Activated T-helper 1 cell treated with anti-CD3 and anti-CD28 coated beads, Interleukin-12 subunit alpha, Interleukin-12 subunit beta, Interleukin-2, Interleukin-4 antibody, amounts not matched to agents 30 ng/mL and 10 ng/mL and 1 ng/mL, durations not matched to agents 14 hours and 24 hours and 36 hours (primary cell): ENCODE measurements at places on chromosomes 2 and 18. TPM values are rescaled to one million over a fixed set of nuclear protein-coding genes. Genes with fewer than 3 reads are reported as not detected.

- no peak overlapping the region for H3K27ac ChIP-seq
- DNase-seq: no peak
- no peak overlapping the region for H3K4me3 ChIP-seq
- no peaks in the 10 kb centered on the region for H3K27me3 ChIP-seq
- H3K4me1 ChIP-seq: no peaks in the 10 kb centered on the region
These were observed 52.1 kb upstream of the DTNA start for GRCh38 chr18:34657860-34658500.

GRCh38 chr2:176561706-176562105 lies 292.5 kb downstream of the MTX2 start:
- peaks cover 10% of the 10 kb centered on the region for H3K27me3 ChIP-seq
- H3K4me3 ChIP-seq: no peak overlapping the region
- H3K4me1 ChIP-seq: no peaks in the 10 kb centered on the region
- DNase-seq: no peak

The MC2R gene
- not detected in 2 replicates for total RNA-seq

The ASPRV1 gene
- 0.44 and 0.91 TPM in 2 replicates for total RNA-seq

DNA sequence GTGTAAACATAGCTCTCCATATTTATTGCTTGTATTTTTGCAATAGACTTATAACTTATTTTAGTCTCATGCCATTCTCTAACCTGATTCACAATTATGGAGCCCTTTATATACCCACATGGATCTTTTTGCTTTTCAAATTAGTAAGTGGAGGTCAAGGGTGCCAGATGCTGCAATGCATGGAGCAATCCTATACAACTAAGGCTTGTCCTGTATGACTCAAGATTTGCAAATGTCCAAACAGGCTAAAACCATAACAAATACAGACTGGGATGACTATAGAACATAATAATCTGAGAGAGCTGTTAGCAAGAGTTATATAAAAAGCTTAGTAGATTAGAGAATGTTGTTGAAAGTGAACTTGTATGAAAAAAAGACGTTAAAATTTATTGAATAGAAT lies 690.4 kb upstream of the NRXN1 start:
- H3K27me3 ChIP-seq: no peaks in the 10 kb centered on the region
- no peak overlapping the region for H3K27ac ChIP-seq
- no peak for DNase-seq
- H3K4me1 ChIP-seq: no peaks in the 10 kb centered on the region
- no peak overlapping the region for H3K4me3 ChIP-seq

DNA sequence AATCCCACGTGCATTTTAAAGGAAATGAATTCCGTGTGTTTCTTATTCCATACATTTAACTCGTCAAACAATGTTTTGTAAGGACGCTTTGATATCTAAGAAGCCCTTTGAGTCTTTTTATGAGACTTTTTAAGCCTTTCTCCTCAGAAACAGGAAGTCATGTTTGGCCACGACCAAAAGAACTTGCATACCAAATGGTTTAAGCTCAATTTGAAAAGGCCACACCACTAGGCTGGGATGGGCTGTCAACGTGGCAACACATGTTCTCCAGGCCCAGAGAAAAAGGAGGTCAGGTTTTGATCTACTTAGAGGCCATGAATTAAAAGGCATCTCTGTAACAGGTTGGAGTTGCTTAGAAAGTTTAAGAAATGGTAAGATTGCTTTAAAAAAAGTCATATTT lies 441.8 kb downstream of the CMPK2 start:
- H3K36me3 ChIP-seq: no peaks in the 10 kb centered on the region
- no peak overlapping the region for H3K4me3 ChIP-seq
- H3K27me3 ChIP-seq: no peaks in the 10 kb centered on the region
- DNase-seq: no peak
- no peaks in the 10 kb centered on the region for H3K4me1 ChIP-seq

GRCh38 chr18:22176420-22177326 lies 7.3 kb downstream of the GATA6 start:
- H3K27me3 ChIP-seq: peaks cover 55% of the 10 kb centered on the region
- H3K4me1 ChIP-seq: no peaks in the 10 kb centered on the region
- H3K36me3 ChIP-seq: no peaks in the 10 kb centered on the region
- no peak for DNase-seq
- H3K27ac ChIP-seq: no peak overlapping the region

- H3K27me3 ChIP-seq: no peaks in the 10 kb centered on the region
- DNase-seq: no peak
- H3K4me1 ChIP-seq: no peaks in the 10 kb centered on the region
- H3K36me3 ChIP-seq: no peaks in the 10 kb centered on the region
- H3K4me3 ChIP-seq: no peak overlapping the region
- no peak overlapping the region for H3K27ac ChIP-seq
These were observed 383.3 kb downstream of the RBM43 start for GRCh38 chr2:150878356-150878755.
